ENCODE measurements at places on chromosomes 4 and X. TPM values are rescaled to one million over a fixed set of nuclear protein-coding genes. Genes with fewer than 3 reads are reported as not detected.

SAGE1 gene
- not detected for total RNA-seq

DNA sequence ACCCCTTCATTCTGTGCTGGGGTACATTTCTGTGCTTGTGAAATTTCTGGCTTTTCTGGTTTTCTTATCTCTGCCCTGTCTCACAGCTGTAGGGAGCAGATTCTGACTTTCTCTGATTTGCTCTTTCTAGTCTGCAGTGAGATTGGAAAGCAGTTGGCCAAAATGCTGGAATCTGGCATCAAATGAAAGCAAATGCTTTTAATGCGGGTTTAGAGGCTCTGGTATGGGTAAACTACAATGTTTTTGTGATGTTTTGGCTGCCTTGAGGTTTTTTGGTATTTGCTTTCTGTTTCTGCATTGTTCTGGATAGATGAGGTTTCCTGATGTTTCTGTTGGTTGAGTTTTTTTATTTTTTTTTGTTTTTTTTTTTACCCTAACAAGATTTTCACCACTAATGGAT, 23.8 kb downstream of the SMIM20 start:
- DNase-seq, result peak; percentile 90

DNA sequence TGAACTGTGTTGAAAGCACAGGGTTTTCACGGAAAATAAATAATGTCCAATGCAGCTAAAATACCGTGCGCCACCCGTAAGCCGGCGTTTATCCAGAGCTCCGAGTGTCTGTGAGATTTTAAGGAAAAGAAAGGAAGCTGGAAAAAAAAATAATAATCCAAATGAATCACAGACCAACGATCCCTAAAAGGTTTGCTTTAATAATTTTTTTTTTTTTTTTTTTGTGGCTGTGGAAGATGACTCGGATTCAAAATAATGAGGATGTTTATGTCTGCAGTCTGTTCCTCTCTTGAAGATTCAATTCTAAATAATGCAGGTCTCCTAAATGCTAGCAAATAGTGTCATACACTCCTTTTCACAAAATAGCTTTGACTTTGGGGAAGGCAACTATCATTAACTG, 84.6 kb upstream of the PPP2R3B start:
- DNase-seq, result no peak

DNA sequence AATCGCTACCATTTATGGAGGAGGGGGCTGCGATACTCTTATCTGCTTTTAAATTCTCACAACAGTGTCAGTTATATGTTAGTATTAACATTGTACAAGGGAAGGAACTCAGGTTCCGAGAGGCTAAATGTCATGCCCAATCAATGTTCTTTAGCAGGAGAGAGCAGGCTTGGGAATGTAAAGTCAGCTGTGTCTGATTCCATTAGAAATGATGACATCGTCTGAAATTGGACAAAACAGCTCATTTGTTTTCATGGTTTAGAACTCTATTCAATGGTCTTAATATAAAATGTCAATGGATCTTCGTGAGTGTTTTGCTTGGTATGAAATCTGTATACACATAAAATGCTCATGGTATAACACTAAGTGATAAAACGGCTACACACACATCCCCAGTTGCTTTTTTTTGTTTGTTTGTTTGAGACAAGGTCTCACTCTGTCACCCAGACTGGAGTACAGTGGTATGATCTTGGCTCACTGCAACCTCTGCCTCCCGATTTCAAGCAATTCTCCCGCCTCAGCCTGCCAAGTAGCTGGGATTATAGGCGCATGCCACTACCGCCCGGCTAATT, 11.9 kb upstream of the SH3KBP1 start:
- peak; percentile 47 for DNase-seq

MMRN1 gene
- 0.45 TPM for total RNA-seq

Measured in fibroblast of the aortic adventitia (primary cell).